ENCODE measurements at places on chromosomes 2 and 18.

- no peak for DNase-seq
These were observed 95.8 kb downstream of the PAX3 start for GRCh38 chr2:222203041-222203440.

- DNase-seq = no peak
These were observed 46.7 kb downstream of the KLF7 start for GRCh38 chr2:207119048-207119447.

- no peak for DNase-seq
These were observed 153.4 kb downstream of the TNS1 start for GRCh38 chr2:217849154-217849975.

GRCh38 chr18:50578651-50579050 is 18.8 kb downstream of the MAPK4 start:
- no peak for DNase-seq

GRCh38 chr2:27086724-27087593 is at the start of gene KHK:
KHK (plus strand) TSS chr2:27086772; CDS start chr2:27087260, 488 bp downstream.
- peak; percentile 92 for DNase-seq

DNA sequence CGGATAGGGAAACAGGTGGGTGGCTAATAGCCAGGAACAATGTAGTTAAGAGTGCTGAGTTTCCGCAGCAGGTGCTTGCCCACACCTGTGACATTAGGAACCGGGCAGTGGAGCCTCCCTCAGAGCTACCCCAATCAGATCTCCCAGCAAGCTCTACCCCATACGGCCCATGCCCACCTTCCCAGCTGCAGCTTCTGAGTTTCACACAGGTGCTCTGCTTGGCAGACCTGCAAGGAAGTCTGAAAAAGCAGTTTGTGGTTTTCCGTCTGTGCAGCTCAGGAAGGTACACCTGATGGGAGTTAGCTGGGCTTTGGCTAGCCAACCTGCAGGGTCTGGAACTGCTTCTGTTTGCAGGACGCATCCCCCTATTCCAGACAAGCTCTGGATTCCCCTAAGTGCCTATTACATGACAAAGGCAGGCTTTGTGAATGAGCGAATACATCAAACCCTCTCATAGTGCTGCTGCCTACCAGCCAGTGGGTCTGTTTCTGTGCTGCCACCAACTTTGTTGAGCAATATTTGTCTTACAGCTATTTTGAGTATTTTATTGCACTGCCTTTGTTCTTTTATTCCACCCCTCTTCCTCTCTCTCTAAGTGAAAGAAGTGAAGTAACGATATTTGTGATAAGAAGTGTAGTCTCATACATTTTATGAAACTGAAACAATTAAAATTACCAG is 24.7 kb upstream of the CEP68 start:
- peak; percentile 57 for DNase-seq

DNA sequence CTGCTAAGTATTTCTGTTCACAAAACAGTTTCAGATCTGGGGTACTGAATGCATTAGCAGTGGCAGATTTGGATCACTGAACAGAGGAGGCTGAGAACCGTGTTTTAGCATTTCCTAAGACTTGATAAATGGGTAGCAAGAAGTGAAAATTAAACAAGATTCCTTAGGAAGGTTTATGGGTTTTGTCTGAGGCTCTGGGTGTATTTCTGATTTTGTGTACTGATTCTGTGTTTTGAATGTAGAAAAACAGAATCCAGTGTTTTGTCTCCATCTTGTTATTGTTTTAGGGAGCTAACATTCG is 1.4 kb downstream of the FAM117B start:
- no peak for DNase-seq

DNA sequence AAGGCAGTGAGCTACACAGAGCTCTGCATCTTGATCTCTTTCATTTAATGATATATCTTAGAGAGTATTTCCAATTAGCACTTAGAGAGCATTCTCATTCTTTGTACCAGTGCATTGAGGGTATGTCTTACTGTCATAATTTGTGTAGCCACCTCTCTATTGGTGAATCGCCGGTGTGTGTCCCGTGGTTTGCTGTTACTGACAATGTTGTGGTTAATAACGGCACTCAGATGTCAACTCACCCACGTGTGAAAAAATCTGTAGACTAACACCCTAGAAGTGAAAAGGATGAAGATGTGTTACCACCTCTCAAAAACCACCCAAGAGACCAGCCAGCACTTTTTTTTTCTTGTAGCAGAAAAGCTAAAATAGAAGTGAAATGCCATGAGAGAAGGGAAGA is 37.1 kb downstream of the TEX51 start:
- DNase-seq = no peak

- peak; percentile 72 for DNase-seq
These were observed 6.2 kb downstream of the KRTCAP3 start for GRCh38 chr2:27448381-27448780.

GRCh38 chr2:171702781-171703556 is 15.7 kb downstream of the DYNC1I2 start:
- DNase-seq = no peak

- no peak for DNase-seq
These were observed 2.3 kb downstream of the RNF103 start for GRCh38 chr2:86621280-86621943.

DNA sequence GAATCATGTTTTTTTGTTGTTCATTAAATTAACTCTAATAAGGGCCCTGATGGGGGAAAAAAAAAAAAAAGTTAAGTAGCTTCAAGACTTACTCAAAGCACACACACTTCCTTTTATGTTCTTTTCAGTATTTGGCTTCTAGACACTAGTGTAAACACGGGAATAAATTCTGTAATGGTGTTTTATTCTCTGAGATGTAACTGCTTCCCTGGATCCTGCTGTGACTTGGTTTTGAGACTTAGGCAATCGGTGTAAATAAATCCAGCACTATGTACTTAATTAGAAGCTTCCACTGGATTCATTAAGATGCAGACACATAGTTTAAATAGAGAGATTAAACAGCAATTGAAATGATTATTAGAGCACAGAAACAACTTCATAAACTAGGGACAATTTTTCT is 26.1 kb upstream of the AP1S3 start:
- no peak for DNase-seq

GRCh38 chr18:23213200-23213599 is 77.9 kb downstream of the CABLES1 start:
- no peak for DNase-seq

DNA sequence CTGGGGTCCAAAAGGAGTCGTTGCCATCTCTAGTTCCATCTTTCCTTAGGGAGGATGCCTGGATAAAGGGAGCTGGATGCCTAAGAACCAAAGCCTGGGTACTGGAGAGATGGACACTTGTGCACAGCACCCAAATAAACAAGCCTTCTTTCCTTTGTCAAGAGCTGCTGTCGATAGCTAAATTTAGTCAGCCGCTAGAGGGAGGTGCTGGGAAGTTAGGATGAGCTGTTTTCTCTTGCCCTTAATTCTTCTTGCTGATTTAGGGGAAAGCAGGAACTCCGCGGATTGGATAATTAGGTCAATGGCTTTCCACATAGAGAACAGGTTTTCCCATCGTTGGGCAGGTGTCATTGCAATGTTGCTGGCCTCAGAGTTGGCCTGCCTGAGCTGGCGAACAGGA is 30.9 kb upstream of the SERPINB12 start:
- no peak for DNase-seq

- no peak for DNase-seq
These were observed 73.8 kb upstream of the TXNDC2 start for GRCh38 chr18:9811978-9812377.

DNA sequence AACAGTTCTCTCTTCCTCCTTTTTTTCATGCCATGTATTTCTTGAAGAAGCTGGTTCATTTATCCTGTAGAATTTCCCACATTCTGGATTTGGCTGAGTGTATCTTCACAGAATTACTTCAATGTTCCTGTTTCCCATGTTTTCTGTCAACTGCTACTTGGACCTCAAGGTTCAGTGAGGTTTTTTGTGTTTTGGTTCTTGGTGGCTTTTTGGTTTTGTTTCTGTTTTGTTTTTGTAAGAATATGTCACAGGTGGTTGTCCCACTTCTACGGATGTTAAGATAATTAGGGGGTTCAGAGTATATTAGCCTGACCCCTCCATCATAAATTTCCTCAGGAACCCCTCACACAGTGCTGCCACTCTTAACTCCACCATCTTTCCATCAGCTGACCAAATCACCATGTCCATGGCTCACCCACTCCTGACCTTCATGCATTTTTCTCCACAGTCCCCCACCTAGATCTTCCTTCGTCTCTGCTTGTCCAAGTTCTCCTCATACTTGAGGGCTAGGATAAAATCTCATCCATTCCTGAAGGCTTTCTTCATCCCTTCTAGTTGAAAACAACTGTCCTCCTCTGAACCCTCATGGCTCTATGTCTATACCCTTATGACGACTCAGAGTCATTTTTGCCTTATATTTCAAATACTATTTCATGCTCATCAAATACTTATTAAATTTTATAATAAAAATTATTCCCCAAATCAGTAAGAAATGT is 40.4 kb downstream of the PLEKHM3 start:
- DNase-seq = no peak

DNA sequence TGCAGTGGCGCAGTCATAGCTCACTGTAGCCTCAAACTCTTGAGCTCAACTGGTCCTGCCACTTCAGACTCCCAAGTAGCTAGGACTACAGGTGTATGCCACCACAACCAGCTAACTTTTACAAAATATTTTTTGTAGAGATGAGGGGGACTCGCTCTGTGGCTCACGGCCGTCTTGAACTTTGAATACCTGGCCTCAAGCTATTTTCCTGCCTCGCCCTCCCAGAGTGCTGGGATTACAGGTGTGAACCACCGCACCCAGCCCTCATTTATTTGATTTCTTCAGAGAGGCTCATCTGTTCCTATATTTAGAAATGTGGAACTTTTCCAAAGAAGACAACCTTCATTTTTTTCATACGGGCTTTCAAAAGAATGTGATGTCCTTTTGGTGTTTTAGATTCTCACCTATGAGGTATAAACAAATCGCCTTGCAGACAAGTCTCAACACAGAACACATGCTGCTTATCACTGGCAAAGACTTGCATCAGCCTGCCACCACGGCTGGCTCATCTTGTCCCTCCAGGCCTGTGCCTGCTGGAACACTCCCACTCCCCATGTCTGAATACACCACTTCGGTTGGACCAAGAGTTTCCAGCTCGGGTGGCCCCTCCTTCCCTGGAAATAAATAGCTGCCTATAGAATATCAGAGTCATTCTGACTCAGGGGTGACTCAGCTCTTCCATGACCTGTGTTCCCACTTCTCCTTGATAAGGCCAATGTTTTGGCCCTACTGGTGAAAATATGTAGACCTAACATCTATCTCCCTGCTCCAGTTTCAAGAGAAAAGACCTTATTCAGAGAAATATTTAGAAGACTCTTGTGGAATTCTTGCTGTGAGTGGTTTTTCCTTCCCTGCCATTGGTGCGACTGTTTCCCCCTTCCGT is 202.6 kb downstream of the TGIF1 start:
- DNase-seq = peak; percentile 19

DNA sequence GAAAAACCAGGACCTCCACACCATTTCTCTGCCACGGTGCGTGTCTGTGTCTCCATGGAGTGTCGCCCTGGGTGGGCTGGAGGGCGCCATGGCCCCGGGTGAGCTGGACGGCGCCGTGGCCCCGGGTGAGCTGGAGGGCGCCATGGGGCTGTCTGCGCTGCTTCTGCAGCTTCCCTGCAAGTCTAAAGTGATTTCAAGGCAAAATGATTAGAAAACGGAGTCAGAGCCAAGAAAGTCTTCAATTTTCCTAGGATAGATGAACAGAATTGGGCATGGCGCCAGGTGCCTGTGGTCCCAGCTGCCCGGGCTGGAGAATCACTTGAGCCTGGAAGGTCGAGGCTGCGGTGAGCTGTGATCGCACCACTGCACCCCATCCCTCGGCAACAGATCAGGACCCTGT is 27.7 kb upstream of the NFATC1 start:
- no peak for DNase-seq

DNA sequence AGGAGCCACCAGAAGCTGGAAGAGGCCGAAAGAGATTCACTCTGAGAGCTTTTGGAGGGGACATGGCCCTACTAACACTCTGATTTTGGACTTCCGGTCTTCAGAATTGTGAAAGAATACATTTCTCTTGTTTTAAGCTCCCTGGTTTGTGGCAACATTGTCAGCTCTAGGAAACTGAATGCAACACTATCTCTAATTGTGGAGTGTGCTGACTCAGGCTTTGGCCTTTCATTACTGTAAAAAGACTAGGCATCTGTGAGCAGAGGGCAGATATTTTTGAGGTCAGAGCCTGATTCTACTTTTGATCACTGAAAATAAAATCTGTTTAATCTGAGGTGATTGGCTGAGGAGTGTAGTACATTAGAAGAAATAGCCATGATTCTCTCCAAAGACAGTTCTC is 185.4 kb upstream of the FAM98A start:
- DNase-seq = no peak

GRCh38 chr2:228017784-228018183 is 146.4 kb downstream of the DAW1 start:
- peak; percentile 41 for DNase-seq

DNA sequence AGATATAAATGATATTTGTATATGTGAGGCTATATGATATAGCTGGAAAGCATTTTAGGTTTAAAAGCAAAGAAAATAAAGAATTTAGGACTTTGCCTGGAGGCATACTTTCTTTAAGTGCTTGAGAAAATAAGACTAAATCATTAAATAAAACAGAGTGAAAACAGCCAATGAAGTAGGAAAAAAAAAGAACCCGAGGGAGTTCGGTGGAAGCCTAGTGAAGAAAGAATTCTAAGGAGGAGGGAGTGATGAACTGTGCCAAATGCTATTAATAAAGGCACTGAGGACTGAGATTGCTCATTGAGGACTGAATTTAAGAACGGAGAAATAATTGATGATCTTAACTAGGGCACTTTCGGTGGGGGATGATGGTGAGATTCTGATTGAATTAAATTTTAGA is 573.5 kb downstream of the DSC3 start:
- DNase-seq = no peak

DNA sequence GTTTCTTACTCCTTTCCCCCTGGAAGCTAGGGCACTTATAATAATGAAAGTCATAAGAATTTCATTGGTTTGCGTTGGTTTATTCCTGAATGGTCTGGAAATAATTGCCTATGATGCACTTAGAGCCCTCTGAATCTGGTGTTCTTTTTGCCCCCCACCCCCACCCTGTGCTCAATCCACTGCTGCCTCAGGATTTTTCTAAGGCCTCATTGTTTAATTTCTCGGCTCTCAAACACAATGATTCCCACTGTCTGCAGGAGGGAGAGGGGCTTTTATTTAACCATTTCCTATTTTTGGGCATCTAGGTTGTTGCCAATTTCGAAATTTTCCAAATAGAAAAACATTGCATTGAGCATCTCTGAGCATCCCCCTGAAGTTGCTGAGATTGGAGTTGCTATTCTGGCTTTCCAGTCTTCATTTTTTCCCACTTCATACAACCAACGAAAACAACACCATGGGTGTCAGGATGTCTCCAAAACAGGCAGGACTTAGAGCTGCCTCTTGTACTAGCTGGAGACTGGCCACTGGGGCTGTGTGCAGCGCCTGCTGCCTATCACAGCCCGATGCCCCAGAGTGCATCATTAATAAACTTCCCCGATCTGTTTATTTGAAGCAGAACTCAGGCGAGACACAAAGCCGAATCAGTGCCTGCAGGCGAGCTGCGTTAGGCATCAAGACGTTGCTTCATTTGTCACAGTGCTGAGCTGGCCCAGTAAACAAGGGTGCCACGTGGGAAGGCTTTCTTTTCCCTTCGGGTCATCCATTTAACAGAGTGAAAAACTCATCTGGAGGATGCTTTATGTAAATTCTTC is 1.8 kb upstream of the PCARE start:
- DNase-seq = no peak
